CD4-positive, alpha-beta T cell treated with Interferon alpha-2 for 1 hour (primary cell): ENCODE measurements at places on chromosomes 3 and 15.

DNA sequence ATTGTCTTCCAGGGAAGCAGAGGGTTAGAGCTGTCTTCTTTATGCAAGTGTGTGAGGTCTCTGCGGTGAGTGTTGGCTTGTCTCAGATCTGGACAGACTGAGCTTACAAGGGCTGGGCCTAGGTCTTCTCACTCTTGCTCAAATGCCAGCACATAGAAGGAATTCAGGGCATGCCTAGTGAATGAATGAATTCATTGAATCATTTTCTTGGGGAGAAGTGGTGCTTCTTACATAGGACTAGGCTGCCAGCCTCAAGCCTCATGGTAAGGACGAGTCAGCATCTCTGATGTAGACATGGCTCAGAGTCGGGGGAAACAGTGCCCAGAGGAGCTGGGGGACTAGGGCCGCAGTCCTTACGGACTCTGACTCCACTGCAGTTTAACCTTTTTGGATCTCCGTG, 17.2 kb downstream of the MKRN2 start:
- no peak for DNase-seq

DNA sequence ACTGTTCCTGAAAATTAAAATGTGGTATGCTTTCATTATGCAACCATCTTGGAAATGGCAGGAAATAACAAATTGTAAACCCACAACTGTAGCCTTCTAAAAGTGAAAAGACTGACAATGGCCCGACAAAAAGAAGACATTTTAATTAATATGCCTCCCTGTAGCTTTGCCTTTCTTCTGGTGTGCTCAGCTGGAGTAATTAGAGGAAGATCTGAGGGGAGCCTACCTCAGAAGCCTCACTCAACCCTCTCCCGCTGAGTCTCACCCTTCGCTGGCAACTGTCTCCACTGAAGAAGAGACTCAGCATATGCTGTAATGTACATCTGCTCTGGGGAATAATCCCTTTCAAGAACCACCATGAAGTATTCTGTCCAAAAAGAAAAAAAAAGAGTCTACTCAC, 104.7 kb upstream of the SETMAR start:
- no peak for DNase-seq

DNA sequence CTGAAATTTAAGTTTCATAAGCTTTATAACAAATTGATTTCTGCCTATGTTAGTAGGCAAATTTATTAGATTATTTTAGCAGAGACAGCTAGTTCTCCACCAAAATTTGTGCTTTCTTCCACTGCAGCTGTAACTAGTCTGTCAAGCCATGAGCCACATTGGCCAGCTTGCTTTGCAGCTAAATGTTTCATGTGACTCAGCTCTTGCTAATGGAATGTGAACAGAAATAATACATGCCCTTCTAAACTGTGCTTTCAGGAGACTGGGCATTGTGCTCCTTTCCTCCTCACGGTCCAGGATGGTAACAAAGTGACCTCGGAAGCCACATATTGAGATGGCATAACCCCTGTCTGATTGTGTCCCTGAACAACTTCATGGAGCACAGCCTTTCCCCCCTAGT, 51.3 kb upstream of the KPNA4 start:
- no peak for DNase-seq

GRCh38 chr3:133159498-133160475, 121.6 kb downstream of the TMEM108 start:
- DNase-seq = no peak

DNA sequence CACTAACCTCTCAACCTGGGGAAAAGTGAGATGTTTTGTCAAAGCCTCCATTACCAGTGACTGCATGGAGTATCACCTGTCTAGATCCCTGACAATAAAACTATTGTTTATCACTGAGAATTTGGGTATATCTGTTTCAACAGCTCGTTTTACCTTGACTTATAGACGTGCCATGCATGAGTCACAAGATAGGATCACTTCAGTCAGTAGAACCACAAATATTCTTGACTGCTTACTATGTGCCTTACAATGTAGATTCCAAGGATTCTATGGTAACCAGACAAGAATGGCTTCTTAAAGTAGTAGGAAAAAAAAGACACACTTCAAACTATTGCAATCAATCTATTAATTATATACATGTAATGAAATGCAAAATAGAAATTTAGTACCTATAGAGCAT, 55.7 kb upstream of the GRM7 start:
- no peak for DNase-seq

DNA sequence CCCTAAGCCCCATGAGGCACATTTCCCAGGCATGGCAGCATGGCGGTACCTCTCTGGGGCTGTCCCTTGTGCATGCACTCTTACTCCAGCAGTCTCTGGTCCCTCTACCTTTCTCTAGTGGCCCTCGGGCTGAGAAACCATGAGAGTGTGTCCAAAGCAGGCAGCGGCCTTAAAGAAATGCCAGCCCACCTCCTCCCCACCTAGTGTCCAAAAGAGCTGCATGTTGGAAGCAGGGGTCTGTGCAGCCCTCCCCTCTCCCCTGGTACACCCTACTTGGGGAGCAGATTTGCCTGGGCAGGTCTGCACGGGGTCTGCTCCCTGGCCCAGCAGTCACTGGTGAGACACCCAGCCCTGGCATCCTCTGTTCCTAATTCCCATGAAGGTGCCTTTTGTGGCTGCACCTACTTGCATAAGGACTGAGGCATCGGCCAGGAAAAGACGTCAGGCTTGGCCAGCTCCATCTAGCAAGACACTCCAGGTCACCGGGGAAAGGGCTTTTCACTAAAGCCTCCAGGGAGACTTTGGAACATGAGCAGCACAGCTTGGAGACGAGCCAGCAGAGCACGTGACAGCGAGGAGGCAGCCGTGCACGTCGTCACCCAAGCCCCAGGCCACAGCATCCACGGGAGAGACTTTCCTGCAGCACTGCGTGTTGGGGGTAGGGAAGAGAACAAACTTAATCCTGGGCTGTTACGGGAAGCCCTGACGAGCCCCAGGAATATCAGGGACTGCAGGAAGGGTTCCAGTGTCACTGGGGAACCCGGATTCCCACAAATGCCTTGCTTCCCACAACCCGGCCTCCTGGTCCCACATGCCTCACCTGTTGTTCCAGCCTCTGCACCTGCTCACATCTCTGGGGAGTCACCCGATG, 38.8 kb downstream of the TM2D3 start:
- no peak for DNase-seq

- DNase-seq = no peak
Observed at GRCh38 chr15:66413579-66413978, 26.9 kb downstream of the MAP2K1 start.

DNA sequence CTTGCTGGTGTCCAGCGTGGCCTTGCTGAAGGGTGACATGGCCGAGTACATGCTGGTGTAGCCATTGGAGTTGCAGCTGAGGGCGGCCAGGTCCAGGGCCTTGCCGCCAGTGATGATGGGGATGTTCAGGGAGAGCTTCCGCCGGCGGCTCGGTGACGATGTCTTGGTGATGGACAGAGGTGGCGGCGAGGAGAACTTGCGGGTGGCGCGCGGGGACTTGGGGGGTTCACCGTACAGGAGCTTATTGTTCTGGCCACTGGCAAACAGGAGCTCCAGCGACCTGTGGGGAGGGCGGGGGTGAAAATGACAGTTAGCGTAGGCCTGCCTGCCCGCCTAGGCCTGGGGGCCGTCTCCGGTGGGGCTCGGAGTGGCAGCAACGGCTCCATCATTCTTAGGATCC, 59.0 kb upstream of the CTSH start:
- DNase-seq = no peak

GRCh38 chr15:40782609-40783227, 12.9 kb downstream of the C15orf62 start:
- peak; percentile 84 for DNase-seq

DNA sequence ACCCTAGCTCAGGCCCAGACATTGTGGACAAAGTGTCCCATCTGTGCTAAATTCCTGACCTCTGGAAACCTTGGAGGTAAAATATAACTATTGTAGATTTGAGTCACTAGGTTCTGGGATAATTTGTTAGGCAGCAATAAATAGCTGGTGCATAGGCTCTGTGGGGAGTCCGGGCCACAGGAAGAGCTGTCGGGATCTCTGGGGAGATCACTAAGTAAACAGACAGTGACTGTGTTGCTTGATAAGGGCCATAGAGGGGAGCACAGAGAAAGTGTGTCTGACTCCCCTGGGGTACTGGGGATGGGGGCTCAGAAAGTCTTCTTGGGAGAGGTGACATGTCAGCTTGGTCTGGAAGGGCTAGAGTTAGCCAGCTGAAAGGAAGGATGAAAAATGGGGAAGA, 37.7 kb upstream of the MRPS22 start:
- no peak for DNase-seq

DNA sequence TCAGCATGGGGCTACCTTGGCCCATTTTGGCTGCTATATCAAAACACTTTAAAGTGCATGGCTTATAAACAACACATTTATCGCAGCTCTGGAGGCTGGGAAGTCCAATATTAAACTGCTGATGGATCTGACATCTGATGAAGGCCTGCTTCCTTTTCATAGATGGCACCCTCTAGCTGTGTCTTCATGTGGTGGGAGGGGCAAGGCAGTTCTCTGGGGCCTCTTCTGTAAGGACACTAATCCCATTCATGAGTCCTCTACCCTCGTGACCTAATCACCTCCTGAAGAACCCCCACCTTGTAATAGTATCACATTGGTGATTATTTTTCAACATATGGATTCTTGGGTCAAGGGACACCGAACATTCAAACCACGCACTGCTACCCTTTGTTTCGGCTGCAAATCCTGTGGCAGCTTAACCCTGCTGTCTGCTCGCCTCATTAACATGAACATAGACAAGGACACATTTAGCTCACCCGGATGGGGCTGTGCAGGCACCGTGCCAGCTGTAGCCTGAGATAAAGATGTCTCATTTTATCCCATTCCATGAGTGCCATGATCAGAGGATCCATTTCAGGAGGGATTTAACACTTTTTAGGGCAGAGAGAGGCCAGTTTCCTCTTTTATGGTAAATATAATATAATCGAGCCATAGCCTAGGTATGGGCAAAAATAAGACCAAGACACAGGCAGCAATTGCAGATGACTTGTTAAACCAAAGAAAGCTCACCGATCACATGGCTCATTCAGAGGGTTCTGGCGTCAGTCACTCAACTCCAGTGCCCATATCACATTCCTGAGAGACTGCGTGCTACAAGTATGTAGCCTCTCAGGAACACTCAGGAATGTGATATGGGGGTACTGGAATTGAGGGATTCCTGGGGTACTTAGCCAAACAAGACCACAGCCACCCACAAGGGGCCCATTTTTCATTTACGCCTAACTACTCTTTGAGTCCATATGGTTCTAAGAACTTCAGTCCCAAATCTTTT, 251.1 kb upstream of the ST8SIA2 start:
- DNase-seq = no peak

DNA sequence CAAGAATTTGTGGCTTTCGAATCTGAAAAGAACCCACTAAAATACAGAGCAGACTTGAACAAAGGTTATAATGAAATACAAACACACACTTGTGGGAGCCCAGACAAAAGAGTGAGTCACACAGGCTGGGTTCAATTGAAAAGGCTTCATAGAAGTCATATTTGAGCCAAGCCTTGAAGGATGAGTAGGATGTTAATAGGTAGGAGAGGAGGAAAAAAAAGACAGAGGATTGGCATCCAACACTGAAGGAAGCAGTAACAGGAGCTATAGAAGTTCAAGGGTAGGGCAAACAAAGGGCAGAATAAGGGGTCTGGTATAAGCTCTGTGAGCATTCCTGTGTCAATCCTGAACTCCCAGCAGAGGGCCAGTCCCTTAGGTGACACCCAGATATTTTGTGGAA, 325.4 kb downstream of the FOXP1 start:
- no peak for DNase-seq

DNA sequence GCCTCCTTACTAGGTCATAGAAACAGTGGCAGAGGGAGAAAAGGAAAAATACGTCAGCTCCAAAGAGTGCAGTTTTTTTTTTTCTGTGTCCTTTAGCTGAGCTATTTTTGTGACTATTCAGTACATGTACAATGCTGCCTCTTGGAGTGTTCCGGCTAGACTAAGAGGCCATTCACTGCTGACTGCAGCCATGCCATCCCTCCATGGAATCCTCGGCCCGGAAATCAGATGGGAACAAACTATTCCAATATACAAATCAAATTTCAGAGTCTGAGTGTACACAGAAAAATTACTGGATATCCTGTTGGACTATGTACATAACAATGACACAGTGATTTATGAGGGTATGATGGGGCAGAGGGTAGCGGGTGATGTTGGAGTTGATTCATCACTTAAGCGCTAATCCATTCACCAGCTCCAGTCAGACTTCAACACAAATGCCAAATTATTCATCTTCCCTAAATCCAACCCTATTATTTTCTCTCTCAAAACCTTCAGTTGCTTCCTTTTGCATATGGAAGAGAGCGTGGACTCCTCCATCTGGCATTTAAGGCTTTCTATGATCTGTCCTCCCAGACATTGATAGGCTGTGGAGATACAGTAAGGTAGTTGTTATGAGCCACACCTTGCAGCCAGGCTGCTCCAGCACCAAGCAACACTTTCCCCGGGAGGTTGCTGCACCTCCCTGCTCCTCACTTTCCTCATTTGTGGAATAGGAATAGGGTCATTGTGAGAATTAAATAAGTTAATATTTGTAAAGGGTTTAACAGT, 109.1 kb downstream of the LPP start:
- no peak for DNase-seq
